Stimulated activated CD4-positive, alpha-beta T cell treated with anti-CD3 and anti-CD28 coated beads, Interleukin-15, amount 100 ng/mL, for 24 hours (primary cell): ENCODE measurements at places on chromosomes 2 and 18.

DNA sequence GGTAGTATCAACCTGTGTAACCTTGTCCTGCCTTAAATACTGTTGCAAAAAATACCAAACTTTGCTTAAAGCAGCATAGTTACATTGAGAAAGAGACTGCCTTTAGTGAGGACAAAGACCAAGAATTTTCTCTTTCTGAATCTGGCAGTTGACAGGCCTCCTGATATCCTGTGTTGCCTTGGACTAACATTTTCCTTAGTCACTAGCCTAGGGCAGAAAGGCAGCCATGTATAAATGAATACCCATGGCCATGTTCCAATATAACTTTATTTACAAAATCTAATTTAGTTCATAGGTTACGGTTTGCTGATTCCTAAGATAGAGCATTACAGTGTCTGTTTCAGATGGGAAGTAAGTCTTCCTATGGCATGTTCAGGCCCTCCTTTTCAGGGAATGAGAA is 895.4 kb downstream of the CNTNAP5 start:
- DNase-seq, result no peak

DNA sequence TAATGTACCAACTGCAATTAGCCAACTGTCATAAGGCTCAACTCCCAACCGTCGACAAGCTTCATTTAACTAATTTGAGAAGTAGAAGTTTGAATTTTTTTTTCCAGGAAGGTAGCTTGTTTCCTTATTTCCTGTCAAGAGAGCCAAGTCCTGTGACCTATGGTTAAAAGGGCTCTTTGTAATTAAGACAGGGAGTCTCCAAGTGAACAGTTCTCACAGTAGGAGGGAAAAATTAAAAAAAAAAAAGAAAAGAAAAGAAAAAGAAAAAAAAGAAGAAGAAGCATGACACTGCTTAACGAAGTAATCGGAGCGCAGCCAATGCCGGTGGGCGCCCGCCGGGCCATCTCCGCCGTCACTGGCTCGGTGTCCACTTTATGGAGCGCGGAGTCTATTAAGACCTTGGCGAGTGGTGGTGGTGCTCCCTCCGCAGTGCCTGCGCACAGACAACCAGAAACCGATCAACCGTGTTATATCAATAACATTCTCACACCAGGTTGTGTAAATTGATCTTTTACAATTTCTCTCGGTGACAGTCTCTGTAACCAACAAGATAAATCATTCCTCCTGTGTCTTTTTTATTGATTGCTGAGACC is 197.2 kb upstream of the POU3F3 start:
- no peak for DNase-seq

GRCh38 chr2:105369777-105370690 is 28.8 kb downstream of the FHL2 start:
- peak; percentile 92 for DNase-seq

DNA sequence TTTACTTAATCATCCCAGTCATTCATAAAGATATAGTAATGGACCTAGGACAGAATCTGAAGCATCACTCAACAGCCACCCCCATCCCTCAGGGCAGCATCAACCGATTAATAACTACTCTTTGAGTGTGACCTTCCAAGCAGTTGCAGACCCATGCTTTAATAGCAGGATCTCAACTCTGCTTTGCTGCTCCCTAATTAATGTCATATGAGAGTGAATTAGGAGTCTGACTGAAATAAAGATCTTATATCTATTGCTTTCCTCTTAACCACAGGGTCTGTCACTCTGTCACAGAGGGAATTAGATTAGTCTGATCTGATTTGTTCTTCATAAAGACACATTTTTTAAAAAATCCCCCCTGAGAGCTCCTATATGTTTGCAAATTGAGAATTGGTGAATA is 46.1 kb upstream of the LRP1B start:
- DNase-seq, result no peak

GRCh38 chr2:46557788-46558187 is 78.4 kb downstream of the TMEM247 start:
- no peak for DNase-seq
